Bronchial epithelial cell (primary cell): ENCODE measurements at places on chromosomes 12 and 14.

GRCh38 chr14:61325166-61325565 is 3.8 kb downstream of the PRKCH start:
- DNase-seq = no peak

GRCh38 chr12:2172491-2173214 is 119.9 kb downstream of the CACNA1C start:
- DNase-seq = no peak

GRCh38 chr12:57164966-57165625 is 17.7 kb upstream of the LRP1-AS start:
- DNase-seq = no peak

DNA sequence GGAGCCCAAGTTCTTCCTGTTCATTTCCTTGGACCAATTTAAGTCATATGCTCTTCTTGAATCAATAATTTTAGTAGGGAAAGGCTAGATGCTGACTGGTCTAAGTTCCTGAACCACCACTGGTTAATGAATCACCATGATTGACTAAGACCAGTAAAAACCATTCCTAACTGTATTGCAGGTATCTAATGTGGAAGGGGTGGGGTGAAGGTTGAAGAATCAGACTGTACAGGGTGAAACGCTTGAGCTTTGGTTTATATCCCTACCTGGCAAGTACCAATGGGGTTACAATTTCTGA is 100.1 kb downstream of the DYRK2 start:
- peak; percentile 69 for DNase-seq

GRCh38 chr14:93792391-93792790 is 4.1 kb upstream of the PRIMA1 start:
- peak; percentile 62 for DNase-seq
